IPS DF 19.7 (cell line): ENCODE measurements at places on chromosomes 3 and 15.

- DNase-seq = no peak
These were observed 1.0 kb downstream of the TOPAZ1 start for GRCh38 chr3:44242721-44243120.

DNA sequence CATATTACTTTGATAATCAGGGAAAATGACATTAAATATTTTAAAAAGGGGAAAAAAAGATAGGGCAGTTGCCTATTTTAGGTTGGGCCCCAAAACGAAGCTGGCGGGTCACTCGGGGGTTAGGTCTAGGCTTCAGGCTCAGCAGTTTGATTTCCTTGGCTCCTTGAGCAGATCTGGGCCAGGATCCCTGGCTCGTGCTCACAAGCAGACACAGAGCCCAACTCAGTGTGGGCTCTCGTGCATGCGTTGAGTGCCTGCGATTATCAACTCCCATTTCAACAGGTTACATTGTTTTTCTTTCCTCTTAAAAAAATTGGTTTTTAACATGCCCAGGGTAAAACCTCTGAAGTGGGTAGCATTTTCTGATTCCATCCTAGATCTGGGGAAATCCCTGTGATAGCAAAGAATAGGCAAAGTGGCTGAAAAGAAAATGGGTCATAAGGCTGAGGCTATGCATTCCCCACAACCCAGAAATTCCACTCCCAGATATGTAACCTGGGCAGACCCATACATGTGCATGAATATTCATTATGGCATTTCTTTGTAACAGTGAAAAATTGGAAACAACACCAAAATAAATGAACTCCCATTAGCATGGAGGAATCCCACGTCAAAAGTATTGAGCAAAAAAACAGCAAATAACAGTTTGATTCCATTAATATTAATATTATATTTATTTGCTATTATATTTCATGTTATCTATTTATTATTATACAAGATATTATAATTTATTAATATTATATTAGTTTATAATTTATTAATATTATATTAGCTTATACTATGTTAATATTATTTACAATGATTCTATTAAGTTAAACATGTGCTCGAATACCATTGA lies 27.8 kb downstream of the FAM43A start:
- no peak for DNase-seq

DNA sequence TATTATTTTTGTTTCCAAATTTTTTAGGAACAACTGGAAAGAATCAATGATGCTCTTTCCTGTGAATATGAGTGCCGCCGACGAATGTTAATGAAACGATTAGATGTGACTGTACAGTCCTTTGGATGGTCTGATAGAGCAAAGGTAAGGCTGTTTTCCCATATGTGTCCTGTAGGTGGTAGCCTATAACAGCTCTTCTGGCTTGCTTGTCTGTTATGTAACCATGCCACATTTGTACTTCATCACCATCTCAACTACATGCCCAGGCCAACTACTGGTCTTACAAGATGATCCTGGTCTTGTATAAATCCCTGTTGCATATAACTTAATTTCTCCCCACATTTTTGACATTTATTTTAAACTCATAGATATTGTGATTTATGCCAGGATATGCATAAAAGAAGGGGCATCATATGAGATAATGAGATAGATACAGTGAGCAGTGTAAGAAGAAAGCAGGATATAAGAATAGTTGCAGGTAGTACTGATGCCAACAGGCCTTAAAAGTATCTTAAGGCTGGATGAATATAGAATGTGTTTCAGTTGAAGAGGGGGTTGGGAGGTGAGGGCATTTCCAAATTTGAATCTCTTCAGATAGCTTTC lies 20.3 kb downstream of the FAM98B start:
- DNase-seq = no peak

- no peak for DNase-seq
These were observed 62.8 kb downstream of the ISG20 start for GRCh38 chr15:88701561-88702095.

GRCh38 chr3:43959498-43960447 lies 269.0 kb downstream of the ABHD5 start:
- DNase-seq = no peak

GRCh38 chr15:80106051-80106450 lies 46.6 kb downstream of the ZFAND6 start:
- no peak for DNase-seq

- DNase-seq = no peak
These were observed 195.9 kb downstream of the TP63 start for GRCh38 chr3:189827108-189827507.

DNA sequence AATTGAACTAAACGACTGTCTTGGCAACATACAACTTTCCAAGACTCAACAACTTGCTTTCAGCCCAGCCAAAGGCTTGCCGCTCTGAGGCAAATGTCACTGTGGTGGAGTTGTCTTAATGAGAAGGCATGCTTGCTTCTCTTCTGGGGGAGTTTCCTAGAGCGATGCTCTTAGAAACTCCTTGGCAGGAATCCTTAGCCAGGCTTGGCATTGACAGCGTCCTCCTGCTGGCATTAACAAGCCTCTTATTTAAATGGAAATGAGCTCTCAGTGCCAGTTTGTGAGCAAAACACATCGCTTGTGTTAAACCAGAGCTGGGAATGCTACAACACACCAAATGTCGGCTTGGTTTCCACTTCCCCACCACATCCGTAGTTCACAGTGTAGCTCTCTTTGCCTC lies 265.5 kb upstream of the TPRG1 start:
- no peak for DNase-seq

GRCh38 chr15:82894971-82895520 lies 57.5 kb downstream of the HOMER2 start:
- DNase-seq = peak; percentile 20

DNA sequence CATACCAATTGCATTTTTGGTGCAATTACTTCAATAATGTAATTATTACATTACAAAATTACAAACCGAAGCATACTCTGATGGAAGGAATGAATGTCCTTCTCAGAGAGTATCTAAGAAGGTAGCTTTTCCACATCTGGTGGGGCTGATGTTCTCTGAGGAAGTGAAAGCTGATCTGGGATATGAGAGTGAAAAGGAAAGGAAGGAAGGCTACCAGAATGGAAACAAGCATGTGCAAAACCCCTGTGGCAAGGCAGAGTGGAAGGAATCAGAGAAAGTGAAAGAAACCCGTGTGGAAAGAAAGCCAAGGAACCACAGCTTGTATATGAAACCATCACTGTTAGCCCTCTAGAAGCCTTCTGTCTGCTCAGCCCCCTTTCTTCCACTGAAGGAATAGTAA lies 35.3 kb upstream of the GOLGA8A start:
- no peak for DNase-seq

- DNase-seq = peak; percentile 56
These were observed 51.5 kb downstream of the SST start for GRCh38 chr3:187618722-187619121.

DNA sequence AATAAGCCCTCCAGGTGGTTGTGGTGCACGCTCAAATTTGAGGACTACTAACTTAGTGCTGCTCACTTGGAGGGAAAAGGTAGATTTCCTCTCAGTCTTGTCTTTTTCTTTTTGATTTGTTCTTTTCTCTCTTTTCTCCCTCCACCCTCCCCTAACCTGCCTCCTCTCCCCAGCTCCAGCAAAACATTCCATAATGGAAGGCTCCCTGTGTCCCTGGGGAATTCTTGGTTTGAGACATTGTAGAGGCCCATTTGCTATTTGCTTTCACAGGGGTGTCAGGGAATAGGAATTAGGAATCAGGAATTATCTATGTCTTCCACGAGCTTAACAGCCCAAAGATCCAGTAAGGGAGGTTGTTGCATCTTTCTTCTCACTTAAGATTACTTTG lies 136.8 kb upstream of the UMPS start:
- DNase-seq = no peak

DNA sequence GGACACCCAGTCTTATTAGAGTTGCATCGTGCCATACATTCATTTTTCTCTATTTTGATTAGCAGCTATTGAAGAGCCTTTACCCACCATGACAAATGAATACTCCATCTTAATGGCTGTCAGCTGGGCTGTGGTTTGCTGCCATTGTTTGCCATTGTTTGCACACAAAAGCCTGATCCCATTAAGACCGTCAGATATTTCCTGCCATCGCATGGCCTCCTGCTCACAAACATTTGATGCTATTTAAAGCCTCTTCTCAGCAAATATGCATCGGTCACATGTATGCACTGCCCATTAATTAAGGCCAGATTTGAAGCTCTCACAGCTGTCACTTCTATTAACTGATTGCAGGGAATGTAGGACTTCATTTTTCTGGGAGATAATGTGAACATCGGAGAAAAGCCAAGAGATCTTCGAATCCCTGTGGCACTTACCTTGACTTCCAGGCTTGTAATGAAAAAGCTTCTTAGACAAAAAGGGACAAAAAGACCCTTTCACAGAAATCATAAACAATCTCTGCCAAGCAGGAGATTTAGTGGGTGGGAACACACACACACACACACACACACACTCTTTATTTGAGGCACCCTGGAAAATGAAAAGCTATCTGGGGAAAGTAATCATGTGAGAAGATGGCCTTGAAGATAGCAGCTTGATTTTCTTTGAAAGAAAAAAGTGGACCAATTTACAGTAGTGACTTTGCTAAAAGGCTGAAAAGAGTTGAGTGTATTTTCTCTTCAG lies 175.4 kb upstream of the NR2E3 start:
- no peak for DNase-seq

DNA sequence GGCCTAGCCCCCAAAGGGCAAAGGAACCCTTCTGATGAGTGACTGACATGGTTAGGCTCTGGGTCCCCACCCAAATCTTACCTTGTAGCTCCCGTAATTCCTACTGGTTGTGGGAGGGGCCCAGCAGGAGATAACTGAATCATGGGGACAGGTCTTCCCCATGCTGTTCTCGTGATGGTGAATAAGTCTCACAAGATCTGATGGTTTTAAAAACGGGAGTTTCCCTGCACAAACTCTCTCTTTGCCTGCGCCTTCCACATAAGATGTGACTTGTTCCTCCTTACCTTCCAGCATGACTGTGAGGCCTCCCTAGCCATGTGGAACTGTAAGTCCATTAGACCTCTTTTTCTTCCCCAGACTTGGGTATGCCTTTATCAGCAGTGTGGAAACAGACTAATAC lies 16.9 kb downstream of the TKT start:
- no peak for DNase-seq

DNA sequence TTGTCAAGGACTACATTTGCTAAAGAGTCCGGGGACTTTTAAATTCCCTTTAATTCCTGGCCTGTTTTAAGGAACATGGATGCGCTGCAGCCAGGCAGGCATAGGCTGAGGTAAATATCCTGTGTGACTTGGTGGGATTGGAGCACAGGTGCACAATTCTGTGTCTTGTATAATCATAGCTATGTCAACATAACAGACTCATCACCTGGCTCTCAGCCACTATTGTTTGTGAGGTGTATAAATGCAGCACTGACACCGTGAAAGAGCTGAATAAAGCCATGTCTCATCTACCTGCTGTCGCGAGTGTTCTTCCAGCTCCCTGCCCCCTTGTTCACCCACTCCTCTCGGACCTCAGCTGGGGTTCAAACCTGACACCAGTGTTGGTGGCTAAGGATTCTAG lies 109.7 kb downstream of the MFSD1 start:
- no peak for DNase-seq

- no peak for DNase-seq
These were observed 310.6 kb upstream of the PROK2 start for GRCh38 chr3:72095521-72095920.

DNA sequence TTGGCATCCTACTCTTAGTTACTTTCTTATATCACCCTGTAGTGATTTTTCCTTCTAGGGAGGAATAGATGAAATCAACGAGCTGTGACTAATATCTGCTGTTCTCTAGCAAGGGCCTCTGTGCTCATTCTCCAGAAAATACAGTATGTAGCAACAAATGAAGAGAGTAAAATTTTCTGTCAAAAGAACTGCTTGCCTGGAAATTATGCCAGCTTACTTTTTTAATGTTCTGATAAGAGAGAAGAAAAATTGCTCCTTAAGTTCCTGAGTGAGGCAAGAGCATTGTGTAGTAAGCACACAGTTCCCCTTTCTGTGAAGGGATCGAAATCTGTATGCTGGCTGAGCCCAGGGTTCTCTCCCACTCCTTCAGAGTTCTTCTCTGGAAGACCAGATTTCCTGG lies 51.4 kb upstream of the GK5 start:
- DNase-seq = no peak

DNA sequence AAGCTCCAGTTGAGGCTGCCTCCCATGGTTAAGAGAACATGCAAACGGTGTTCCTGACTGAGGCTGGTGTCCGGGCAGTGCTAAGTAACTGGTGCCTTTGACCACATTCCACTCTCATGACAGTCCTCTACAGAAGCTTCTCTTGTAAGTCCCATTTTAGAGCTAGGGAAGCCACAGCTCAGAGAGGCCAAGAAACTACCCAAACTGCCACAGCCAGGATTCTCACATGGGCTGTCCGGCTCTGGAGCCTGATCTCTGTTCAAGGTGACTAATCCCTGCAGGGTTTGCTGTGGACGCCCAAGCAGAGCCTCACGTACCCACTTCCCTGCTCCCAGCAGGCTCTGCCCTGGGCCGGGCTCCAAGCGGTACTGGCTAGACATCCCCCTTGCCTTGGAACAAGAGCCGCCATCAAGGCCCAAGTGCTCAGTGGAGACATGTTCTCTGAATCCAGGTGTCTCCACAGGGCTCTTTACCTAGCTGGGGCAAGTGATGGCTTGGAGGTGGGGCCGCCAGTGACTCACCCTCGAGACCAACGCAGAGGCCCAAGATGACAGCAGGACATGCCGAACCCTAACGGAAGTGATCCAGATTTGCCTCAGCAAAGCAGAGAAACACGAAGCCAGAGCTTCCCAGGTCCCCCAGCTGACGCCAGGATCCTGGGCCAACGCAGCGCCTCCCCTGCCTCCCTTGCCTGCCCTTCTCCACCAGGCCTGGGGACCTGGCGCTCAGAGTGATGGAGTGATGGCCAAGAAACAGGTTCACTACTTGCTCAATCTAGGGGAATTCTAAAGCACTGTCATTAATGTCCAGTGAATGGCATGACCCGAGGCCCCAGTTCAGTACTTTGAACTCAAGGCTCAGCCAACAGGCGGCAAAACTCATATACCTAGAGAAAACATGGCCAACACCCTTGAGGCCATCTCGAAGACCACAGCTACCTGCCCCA lies 24.4 kb downstream of the KLHL25 start:
- DNase-seq = no peak

DNA sequence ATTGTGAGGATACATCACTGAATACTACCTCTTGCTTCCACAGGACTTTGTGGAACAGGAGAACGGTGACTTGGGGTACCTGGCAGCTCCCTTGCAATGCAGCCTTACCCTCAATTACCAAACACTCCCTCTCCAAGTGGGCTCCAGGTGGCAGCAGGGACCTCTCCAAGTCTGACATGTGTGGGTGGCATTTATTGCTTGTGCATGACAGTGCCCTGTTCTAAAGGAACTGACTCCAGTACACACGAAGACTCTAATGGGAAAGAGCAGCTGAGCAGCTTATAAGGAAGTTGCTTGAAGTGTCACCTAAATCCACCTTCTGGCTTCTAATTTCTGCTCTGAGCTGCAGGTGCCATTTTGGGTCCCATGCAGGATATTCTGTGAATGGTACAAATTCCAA lies 174.1 kb upstream of the SLCO3A1 start:
- no peak for DNase-seq
